ENCODE measurements at places on chromosomes 3 and 15. TPM values are rescaled to one million over a fixed set of nuclear protein-coding genes. Genes with fewer than 3 reads are reported as not detected.

- DNase-seq = no peak
Measured at GRCh38 chr3:84175449-84175848, 783.3 kb upstream of the CADM2 start.

Gene GAP43
- total RNA-seq = not detected

Gene DAZL
- total RNA-seq = 0.08 TPM

Gene HYAL1
- total RNA-seq = 0.24 TPM

DNA sequence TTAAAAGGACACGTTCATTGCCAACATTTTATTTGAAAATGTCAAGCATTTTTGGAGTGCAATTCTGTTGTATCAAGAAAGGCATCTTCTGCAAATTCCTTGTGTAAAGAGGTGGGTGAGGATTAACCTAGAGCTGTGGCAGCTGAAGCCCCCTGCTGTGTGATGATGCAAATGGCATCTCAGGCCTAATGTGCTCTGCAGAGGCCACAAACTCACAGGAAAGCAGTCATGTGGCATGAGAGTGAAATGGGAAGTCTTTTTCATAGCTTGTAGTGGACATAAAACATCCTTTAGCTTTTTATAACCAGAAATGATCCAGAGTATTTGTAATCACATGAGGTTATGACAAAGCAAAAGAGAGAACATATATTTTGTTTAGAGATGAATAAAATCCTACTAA, 6.4 kb downstream of the CADM2 start:
- DNase-seq = no peak

Gene C3orf70
- total RNA-seq = not detected

Gene FNDC3B
- 20.3 TPM for total RNA-seq

DNA sequence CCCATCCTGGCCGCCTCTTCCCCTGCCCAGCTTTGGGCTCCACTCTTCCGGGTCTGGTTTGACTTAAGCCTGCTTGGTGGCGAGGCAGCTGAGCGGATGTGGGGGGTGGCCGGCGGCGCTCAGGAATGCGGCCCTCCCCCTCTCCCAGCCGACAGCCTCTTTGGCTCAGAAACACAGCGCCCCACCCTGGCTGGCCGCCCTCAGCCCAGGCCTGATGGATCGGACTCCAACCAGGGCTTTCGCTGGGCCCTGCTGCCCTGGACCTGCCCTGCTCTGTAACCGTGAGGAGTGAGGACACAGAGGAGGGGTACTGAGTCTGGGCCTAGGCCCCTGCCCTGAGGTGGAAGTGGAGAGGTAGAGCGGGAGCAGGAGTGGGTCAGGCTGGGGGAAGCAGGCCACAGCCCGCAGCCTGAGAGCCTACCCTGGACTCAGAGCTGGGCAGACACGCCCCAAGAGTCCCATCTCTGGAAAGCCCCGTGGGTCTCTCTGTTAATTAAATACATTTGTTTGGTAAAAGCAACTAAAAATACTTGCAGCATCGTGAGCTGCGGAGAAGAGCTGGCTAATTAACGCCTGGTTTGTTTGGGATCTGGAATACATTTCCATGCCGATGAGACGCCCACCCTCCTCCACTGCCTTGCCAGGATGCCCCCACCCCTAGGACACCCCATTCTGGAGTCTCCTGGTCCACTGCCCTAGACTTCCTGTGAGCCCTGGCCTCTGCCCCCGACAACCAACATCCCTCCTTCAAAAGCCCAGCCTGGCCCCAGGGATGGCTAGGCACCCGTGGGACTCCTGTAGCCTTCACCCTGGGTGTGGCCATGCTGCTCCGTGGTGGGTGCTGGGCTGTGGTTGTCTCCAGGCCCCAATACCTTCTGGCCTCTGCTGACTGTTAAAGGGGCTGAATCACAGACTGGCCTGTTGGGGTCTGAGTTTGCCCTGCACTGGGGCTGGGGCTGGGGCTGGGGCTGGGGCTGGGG, 19.6 kb downstream of the PLXNA1 start:
- no peak for DNase-seq

GRCh38 chr15:62895905-62896316, 146.6 kb upstream of the TPM1 start:
- DNase-seq = no peak

Gene TRIM71
- total RNA-seq = 0.25 TPM

Gene TRIM42
- not detected for total RNA-seq

Gene RTP3
- total RNA-seq = not detected

DNA sequence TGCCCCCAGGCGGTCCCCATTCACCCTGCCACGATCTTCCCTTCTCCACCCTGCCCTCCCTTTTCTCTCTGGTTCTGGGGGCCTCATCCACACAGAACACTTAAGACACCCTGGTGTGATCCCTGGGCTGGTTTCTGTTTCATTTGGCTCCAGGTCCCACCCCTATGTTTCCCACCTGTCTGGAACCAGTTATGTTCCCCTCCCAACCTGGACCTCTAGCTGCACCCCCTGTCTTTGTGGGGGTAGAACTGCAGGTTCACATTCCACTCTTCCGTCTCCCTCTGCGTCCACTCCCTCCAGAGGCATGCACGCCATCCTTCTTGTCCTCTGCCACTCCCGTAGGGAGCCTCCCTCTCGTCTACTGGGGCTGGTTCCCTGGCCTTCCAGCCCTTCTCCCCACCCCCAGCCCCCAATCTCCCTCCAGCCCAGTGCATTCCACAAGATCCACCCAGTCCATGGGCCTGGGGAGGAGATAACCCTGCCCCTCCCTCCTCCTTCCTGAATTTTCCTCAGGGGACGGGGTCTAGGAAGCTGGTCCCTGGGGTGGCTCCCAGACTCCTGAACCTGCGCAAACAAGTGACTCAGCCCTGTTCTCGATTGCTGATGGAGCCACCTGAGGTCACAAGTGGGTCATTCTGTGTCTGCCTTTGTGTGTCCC, 73.8 kb downstream of the ABTB1 start:
- no peak for DNase-seq

Gene GHSR
- not detected for total RNA-seq

DNA sequence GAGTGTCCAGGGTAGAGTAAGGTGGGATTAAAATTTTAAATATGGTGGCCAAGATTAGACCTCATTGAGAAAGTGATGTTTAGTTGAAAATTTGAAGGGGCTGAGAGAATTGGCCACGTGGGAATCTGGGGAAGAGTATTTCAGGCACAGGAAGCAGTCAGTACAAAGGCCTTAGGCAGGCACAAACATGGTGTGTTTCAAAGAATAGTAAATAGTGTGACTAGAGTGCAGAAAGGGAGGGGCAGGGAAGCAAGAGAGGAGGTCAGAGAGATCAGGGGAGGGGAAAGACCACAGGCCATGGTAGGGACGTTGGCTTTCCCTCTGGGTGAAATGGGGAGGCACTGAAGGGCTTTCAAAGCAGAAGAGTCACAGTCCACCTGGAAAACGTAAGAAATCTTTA, 36.6 kb upstream of the POMGNT2 start:
- no peak for DNase-seq

DNA sequence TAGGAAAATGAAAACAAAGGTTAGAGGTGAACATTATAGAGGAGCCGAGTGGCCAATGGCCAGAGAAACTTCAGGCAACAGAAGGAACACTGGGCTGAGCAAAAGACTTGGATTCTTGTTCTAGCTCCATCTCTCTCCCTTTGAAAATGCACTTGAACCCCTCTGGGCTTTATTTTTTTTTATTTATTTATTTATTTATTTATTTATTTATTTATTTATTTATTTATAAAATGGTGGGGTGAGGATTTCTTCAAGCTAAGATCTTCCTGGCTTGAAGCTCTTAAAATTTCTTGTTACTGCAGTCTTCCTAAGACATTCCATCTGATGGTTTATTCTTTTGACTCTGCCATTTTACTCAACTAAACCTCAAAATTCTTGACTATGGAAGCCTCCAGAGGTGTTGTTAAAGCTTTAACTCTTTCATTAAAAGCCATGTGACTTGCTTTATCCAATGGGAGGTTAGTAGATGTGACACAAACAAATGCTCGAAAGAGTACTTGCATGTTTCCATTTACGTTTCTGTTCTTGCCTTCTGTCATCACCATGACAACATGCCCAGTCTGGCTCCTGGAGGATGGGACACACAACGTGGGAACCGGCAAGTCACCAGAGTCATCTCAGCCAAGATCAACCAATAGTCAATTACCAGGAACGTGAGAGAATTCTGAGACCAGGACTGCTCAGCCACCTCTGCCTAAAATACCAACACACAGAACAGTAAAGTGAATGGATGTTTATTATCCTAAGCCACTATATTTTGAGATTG, 325.2 kb upstream of the CTNNB1 start:
- no peak for DNase-seq

DNA sequence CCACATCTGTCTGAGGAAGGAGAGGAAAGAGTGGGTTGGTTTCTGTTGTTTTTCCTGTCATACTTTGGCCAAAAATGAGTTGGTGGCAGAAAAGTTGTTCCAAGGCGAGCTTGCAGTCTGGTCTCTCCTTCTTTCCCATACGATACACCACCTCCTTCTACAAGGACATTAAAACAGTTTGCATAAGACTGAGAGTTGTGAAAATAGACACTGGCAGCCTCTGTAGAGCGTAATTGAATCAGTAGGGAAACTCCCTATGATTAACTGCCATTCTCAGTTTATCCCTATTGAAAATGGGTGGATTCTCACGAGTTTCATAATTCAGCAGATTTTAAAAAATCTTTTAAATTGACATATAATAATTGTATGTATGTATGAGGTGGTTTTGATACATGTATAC, 3.7 kb upstream of the LSG1 start:
- no peak for DNase-seq

DNA sequence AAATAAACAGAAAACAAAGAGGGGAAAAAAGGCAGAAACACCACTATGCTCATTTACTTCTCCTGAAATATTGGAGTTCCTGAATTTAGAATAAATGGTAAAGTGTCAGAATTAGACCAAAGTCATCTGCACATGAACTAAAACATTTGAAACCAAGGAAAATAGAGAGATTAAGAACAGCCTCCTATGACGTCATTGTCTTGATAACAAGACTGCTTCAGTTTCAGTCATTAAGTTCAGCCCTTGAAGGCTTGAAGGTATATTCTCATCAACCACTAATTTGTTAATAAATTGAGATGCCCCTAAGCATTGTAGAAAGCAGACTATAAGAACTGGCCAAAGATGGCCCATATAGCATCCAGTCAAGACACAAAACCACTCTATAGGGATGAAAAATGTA, 2.5 kb downstream of the SUMF1 start:
- no peak for DNase-seq

DNA sequence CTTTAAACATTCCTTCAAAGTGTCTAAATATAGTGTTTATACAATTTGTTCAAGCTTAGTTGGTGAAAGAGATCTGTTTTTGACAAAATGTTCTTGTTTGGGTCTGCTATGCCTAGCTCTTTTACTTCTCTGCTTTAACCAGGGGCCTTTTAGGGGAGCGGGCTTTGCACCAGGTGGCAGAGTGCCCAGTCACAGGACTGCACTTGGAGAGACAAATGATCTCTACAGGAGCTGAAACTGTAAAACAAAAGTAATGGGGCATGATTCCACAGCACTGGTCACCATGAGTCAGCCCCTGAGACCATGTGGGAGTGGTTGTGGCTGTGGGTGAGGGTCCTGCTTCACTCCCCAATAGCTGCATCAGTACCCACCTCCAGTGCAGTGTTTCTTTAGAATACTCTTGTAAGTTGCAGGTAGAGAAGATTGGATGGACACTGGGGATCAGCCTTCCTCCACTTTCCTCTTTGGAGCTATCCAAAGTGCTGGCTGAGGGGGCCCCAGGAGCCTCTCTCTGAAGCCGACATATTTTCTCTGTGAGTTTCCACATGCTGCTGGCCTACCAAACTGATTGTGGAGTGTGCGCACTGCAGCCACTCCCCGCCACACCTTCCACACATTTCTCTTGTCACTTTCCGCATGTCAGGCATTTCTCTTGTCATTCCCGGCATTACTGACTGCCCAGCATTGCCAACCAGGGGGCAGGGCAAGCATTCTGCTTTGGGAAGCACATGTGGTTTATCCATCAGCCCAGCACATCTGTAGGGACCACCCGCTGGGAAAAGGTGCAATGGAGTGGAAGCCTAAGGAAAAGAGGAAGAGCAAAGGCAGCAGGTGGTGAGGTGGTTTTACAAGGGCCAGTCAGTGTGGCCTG, 110.0 kb downstream of the EPHB1 start:
- no peak for DNase-seq

DNA sequence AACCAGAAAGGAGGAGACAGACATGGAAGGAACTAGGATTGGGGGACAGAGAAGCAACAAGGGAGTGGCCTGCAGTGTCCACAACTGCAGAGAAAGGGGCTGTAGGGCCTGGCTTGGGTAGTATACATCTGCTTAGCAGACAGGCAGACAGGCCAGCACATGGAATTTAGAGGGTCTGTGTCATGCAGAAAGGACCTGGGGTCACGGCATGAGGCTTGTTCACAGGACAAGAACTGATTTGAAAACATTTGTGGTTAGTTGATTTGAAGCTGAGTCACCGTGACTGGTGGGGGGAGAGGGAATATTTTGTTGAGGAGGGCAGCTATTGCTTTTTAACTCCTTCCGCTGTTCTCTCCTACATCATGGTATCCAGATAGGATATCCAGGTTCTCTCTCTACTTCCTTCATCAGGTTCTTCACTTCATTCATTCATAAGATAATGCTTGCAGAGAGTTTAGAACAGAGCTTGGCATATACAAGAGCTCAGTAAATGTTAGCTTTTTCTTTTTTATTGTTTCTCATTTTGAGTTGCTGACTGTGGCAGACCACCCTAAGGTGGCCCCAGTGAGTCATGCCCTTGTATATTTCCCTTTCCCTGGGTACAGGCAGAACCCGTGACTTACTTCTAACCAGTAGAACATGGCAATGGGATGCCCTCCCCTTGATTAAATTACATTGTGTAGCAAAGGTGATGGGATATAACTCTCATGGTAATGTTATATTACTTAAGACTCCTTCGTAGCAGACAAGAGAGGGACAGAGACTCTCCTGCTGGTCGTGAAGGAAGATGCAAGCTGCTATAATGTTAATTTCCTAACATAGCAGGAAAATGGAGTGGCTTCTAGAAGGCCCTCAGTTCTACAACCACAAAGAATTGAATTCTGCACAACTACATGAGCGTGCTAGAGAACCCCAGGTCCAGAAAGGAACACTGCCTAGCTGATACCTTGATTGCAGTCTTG, 95.0 kb upstream of the NMNAT3 start:
- DNase-seq = no peak

- no peak for DNase-seq
Measured at GRCh38 chr3:43497422-43497821, 124.4 kb downstream of the ANO10 start.

GRCh38 chr3:47856669-47857068, 53.7 kb downstream of the DHX30 start:
- DNase-seq = no peak

GRCh38 chr15:89362203-89363101, 27.8 kb upstream of the POLG start:
- DNase-seq = no peak

- no peak for DNase-seq
Measured at GRCh38 chr3:112888381-112889085, 41.9 kb upstream of the CD200R1L start.

Data from activated T-cell treated with anti-CD3 and anti-CD28 coated beads, Interleukin-2, amount 50 U/mL, for 4 hours (primary cell).